ENCODE measurements at places on chromosomes 2 and 18.

DNA sequence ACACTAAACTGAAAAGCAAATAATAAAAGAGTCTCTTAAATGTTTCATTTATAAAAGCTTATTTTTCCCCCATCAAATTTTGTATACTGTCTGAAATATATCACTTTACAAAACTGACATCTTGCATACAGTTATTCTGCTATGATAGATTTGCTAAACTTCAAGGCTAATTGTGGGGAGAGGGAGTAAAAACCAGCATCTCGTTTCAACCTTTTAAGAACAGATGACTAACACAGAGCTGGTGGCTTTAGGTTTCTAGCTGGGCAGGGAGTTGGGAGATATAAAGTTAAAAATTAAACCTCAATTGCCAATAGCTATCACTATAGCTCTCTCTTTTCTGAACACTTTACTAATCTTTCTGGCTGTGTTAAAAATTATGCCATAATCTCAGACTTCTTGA, 23.5 kb downstream of the C1D start:
- DNase-seq = no peak

DNA sequence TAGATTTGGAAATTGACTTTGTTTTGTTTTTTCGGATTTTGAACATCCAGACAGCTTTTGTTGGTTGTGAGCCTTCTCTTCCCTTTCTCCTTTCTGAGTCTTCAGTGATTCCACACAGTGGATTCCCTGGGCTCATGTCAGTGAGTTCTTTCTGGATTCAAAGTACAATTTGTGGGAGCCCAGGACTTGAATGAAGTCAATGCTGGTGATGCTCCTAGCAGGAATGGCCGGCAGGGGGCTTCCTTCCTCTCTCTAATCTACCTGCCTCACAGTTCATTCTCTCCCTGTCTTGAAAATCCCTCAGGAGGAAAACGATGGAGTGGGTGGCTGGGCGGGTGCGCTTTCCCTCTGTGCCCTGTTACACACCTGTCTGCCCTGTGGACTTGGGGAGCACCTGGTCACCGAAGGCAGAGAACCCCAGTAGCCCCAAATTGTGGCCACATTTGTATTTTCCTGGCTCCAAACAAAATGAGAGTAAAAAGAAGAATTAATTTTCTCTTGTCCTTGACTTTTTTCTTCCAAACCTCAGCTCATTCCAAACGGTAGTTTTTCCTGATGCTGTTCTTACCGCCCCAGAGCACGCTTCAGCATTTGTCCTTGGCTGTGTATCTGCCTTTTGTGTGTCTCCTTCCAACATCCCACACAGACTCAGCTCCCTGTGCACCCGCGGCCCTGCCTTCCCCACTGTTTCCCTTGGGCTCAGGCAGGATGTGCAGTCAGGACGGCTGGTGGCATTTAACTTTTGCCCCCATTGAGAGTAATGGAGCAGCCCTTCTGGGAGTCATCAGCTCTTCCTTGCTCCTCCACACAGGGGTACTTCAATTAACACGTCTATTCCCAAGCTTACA, 86.6 kb downstream of the MARCO start:
- no peak for DNase-seq

GRCh38 chr2:61018318-61018755, 282 bp upstream of the PUS10 start:
- no peak for DNase-seq

DNA sequence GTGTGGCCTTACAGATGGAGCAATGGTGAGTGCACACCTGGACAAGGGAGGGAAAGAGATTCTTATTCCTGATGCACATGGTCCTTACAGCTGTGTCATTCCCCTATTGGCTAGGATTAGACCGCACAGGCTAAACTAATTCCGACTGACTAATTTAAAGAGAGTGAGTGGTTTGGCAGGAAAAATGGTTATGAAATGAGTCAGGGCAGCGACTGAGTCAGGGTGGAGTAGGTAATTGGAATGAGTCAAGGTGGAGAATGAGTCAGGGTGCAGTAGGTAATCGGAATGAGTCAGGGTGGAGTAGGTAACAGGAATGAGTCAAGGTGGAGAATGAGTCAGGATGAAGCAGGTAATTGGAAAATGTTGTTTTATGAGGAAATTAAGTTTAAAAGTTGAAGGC, 1353.7 kb upstream of the LRRTM1 start:
- no peak for DNase-seq

DNA sequence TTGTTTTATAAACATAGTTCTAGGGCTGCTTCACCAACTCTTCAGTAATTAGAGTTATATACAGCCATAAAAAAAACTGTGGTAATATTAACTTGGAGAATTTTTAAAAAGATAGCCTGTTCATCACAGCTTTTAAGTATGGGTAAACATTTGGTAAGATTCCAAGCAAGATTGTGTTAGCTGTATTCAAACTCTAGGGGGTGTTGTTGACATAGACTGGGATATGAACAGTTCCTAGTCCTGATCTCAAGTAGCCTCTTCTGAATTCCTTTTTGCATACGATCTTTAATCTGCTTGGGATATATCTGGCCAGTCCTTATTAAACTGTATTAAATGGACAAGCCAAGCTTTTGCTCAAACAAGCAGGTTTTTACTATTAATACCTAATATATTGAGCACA, 13.4 kb downstream of the NOP58 start:
- DNase-seq = no peak

GRCh38 chr2:241976296-241976695, 106.8 kb downstream of the RTP5 start:
- DNase-seq = no peak

GRCh38 chr2:241108271-241109209, 6.5 kb upstream of the MTERF4 start:
- no peak for DNase-seq

- DNase-seq = no peak
Measured at GRCh38 chr2:107306881-107307280, 420.9 kb upstream of the ST6GAL2 start.

- DNase-seq = no peak
Measured at GRCh38 chr2:55743583-55743982, 49.9 kb upstream of the PNPT1 start.

- DNase-seq = no peak
Measured at GRCh38 chr18:63784787-63785452, 9.7 kb downstream of the SERPINB7 start.

GRCh38 chr18:6284300-6284699, 130.4 kb downstream of the L3MBTL4 start:
- DNase-seq = no peak

DNA sequence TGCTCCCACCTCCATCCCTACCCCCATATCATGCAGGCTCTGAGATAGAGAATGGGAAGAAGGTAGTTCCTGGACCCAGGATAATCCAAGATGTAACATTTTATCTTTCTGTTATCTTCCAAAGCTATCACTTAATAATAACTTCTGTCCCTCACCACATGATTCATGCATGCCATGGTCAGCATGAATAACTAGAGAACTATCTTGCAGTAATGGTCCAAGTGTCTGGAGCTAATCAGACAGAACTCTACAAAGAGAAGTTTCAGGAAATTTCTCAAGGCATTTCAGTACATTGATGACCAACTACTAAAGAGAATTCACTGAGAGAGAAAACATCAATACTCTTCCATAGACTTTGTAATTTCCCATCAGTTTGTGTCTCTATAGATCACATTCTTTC, 1469.7 kb upstream of the PIK3C3 start:
- DNase-seq = no peak

DNA sequence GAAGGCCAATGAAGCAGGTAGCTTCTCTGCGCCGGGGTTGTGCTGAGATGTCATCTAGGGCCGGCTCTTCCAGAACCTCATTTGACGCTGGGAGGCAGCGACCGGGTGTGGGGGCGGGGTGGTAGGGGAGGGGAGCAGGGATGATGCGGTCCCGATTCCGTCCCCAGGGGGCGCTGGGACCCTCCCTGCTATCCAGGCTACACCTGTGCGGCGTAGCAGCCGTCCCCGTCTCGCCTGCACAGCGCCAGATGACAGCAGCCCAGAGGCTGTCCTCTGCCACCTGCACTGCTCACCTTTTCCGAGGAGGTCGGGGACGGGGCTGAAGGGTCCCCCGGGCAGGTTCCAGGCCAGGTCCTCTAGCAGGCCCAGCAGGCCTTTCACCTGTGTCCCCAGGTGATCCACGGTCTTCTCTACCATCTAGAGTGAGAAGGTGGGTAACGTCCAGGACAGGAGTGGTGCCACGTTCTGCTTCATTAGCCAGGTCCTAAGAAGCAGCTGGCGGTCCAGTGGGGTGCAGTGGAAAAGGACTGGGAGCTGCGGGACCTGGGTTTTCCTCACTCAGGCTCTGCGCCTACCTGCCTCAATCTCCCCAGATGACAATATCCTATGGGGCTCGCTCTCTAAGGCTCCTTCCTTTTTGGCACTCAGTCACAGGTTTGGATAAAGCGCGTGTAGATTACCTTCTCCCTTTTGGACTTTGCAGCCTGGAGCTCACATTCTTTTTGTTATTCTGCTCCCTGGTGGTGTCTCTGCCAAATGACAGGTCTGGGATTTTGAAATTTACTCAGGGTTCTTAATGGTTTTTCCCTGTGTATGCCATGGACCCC, 56.0 kb upstream of the RAB6C start:
- DNase-seq = peak; percentile 10

DNA sequence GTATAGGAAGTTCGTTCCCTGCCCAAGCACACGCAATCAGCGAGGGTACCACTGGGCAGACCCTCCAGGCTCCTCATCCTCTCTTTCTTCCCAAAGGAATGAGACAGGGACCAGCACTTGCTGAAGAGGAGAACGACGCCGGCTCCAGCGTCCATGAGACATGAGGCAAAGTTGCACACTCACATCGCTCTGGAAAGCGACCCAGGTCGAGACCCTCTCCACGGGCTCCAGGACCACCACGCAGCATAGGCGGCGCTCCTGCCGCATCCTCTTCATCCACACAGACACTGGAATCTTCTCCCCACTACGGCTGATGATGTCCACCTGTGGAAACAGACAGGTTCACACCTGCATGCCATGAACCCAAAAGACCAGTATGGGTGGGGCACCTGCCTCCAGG, 10.8 kb downstream of the PASK start:
- DNase-seq = no peak
